ENCODE measurements at places on chromosomes 7 and 10. TPM values are rescaled to one million over a fixed set of nuclear protein-coding genes. Genes with fewer than 3 reads are reported as not detected.

GRCh38 chr7:5689118-5689517 is 92.3 kb downstream of the RNF216 start:
- no peak for DNase-seq

DNA sequence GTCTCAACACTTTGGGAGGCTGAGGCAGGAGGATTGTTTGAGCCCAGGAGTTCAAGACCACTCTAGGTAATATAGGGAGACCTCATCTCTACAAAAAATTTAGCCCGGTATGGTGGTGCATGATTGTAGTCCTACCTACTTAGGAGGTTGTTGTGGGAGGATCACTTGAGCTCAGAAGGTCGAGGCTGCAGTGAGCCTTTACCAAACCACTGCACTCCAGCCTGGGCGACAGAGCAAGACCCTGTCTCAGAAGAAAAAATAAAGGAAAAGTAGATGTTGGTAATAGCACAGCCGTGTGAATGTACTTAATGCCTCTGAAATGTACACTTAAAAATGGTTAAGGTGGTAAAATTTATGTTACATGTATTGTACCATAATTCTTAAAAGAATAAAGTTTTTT is 25.3 kb downstream of the TIMM23 start:
- no peak for DNase-seq

DNA sequence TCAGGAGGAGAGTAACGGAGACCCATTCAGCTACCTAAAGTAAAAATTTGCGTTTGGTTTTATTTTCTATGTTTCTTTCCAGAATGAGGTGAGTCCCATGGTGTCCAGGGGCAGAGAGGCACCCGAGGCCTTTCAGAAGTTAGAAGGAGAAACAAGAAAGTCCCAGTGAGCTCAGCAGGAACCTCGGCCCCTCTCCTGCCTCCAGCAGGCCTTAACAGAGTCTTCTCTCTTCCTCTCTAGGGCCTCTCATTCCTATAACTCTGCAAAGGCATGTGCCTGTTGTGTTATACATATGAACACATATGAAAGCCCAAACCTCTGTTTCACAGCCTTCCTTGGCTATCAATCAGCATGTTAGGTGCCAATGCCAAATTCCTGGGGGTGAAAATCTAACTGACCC is 20.8 kb upstream of the IKZF1 start:
- DNase-seq, result no peak

- no peak for DNase-seq
These were observed 2.2 kb downstream of the FASTK start for GRCh38 chr7:151078233-151079040.

GRCh38 chr7:69654381-69654780 is 56.1 kb downstream of the AUTS2 start:
- DNase-seq, result no peak

GRCh38 chr10:32349968-32350738 is 3.2 kb upstream of the EPC1 start:
- no peak for DNase-seq

GRCh38 chr10:112972606-112973005 is 22.6 kb downstream of the TCF7L2 start:
- no peak for DNase-seq

GRCh38 chr7:156651474-156651873 is 10.9 kb downstream of the RNF32 start:
- DNase-seq, result no peak

- no peak for DNase-seq
These were observed 403 bp upstream of the ENO4 start for GRCh38 chr10:116848944-116849247.

DNA sequence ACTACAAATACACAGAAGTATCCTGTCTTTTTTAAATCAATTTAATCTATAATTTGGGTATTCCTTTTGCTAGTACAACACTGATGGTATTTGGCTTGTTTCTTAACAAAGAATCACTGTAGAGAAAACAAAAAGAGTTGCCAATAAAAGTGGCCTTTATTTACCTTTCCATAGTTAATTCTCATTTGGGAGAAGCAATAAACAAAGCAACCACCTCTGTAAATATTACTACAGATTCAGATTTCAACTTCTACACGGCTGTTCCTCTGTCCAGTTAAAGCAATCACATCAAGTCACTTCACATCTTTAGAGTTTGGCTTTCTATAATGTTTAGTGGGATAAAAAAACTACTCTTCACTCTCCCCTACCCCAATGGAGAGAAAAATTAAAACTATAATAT is 34.4 kb downstream of the ERCC6 start:
- DNase-seq, result no peak

DNA sequence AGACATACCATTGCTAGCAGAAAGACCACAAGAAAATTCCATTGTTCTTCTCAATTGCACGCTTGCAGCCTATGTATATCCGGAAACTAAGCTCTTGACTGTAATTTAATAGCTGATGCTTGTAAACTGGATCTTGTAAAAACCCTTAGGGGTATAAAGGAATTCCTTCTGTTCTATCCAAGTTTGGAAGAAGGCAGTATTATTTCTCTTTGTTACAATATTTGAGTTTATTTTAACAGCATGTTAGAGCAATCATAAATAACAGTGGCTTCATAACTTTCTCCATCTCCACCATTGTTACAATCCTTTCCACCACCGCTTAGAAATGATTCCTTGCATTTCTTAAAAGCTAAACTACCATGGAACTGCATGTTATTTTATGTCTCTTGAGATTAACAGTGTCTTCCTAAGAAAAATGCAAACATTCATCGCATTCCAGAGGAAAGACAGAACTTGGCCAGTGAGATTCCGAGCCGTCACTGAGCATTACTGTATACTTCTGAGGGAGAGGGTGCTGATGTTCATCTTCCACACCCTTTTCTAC is 92.5 kb downstream of the TRIL start:
- no peak for DNase-seq

DNA sequence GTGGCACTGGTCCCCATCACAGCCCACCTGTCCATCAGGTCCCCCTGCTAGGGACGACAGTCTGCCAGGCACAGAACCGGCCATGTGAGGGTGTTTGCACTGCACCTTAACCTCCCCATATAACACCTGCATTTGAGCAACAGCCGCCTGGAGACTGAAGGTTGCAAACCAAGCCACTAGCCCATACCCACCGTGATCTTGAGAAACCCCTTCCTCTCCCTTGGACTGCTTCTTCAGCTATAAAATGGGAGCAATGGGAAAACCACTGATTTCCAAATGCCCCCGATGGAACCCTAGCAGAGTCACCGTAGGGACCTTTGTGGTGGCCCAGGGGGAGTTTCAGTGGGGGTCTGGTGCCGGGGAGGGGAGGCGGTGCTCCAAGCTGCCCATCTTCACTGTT is 120.1 kb downstream of the NPTX2 start:
- no peak for DNase-seq

DNA sequence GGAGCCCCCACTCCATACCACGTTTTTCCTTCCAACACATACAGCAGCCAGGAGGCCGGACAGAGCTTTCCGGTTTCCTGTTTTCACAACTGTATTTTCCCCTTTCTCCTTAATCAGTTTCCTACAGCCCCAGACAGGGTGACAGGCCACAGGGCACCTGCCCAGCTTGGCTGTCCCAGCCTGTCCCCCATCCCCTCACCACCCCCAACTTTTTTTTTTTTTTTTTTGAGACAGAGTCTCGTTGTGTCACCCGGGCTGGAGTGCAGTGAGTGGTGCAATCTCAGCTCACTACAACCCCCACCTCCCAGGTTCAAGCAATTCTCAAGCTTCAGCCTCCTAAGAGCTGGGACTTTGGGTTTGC is 10.3 kb upstream of the HSPB1 start:
- no peak for DNase-seq

DNA sequence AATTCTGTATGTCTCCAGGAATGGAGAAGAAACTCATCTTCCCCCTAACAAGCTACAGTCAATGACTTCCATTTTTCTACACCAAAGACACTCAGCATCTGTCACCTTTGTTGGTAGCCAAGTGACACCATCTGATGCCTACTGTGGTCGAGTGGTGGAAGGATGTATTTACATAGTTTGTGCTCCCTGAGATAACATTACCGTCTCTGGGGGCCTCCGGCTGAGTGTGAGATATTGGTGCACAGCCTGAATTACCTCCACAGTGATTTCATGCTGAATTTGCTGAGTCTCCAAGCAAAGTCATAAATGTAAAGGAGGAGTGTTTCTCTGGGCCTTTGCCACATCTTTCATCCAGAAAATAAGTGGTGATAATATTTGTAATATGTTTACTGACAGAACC is 114.0 kb downstream of the GRID1 start:
- DNase-seq, result no peak

DNA sequence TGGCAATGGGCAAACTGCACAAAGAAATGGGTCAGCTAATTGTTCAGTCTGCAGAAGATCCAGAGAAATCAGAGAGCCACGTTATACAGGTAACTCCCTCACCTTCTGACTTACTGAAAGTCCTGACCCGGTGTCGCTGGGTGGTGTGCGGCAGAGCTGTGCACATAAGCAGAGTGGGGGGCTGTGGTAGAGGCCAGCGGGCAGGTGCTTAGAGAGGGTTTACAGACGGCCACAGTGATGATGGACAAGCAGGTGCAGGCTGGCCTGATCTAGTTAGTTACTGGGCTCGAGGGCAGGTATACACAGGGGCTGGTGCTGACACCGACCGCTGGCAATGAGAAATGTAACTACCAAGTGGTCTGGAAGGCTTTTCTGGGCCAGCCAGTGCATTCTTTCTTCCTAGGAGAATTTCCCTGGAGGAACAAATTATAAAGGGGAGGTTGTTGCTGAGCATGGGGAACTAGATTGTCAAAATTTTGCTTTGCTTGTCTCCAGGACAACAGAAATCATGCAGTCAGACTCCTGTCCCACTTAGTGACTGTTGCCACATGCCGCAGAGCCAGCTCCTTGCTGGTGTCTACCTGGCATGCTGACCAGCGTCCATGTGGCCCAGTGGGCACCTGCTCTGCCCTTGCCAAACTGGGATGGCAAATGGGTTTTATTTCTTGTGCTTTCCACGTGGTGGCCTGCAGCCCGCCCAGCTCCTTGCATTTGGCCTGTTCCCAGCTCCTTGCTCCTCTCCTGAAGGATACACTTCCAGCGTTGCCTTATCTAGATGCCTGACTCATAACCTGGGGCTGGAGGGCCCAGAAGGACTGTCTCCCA is 28.8 kb downstream of the DENND10 start:
- DNase-seq, result no peak

GRCh38 chr7:143973870-143974416 is 19.3 kb downstream of the OR2F1 start:
- no peak for DNase-seq

- DNase-seq, result no peak
These were observed 36.6 kb upstream of the FMC1 start for GRCh38 chr7:139304517-139304916.

DNA sequence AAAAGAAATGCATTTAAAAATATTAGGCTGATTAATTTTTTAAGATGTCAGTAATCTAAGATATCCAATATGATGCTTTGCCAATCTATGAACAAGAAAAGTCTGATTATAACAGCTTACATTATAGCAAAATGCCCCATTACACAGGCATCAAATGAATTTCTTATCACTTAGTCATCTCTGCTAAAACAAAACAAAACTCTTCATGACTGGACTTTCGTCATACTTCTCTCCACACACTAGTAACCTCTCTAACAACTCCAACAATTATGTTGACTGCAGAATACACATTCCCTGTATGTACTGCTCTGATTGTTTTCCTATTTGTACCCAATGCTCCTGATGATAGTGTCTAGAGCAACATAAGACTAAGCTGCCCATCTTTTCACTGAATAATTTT is 3.8 kb upstream of the MKI67 start:
- no peak for DNase-seq

TMEM229A gene
- not detected for total RNA-seq

RSPH10B gene
- total RNA-seq, result not detected

ZNF438 gene
- total RNA-seq, result 4.3 TPM

ARMC3 gene
- 0.54 TPM for total RNA-seq

BET1 gene
- 7.3 TPM for total RNA-seq

NKX1-2 gene
- not detected for total RNA-seq

GAD2 gene
- total RNA-seq, result not detected

STAG3 gene
- total RNA-seq, result 0.81 TPM

SHLD2 gene
- total RNA-seq, result 14.5 TPM

ELN gene
- 27.5 TPM for total RNA-seq

ZDHHC4 gene
- 77.8 TPM for total RNA-seq
